ENCODE measurements at places on chromosomes 3 and 15.

DNA sequence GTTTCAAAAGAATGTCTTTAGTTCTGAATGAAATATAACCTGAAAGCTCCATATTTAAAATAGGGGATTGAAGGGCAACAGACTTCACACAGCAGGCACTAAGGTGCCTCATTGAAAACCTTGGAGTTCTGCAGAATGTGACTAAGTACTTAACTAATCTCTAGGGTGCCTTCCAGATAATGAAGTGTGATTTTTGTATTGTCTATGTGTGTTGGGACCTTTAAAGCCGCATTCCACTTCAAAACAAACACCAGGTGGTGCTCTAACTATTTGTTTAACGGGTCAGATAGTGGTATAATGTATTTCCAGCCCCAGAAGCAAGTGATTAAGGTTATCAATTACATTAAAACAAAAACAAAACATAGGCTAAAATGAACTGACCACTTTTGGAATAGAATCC is 28.0 kb downstream of the TFG start:
- peak; percentile 34 for DNase-seq

DNA sequence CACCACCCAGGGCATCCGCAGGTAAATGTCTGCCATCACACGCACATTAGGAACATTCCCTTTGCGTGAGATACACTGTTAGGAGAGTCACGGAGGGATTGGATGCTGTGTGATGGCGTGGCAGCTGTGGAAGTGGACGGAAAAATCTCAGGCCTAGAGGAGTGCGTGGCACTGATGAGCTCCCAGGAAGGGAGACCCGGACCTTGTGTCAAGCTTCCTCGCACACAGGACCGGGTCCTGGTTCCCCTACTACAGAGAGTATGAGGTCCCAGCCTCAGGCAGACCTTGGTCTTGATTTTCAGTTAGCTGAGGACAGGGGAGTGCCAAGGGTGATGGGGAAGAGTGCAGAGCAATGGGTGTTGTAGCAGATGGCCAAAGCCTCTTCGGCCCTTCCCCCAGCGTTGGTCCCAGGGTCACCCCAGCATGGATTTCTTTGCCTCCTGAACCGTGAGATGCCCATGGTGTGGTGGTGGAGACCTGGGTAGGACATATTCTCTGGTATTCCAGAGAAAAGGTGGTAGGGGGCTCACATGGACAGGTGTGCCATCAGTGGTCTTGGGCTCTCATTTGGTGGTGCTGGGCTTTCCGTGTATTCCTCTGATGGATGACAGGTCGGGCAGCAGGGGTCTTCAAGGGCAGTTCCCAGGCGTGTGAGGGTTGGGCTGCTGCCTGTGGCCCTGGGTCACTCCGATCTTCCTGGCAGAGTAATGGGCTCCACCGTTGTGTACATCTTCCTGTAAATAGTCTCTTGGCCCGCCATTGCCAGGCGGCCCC is 105.1 kb downstream of the SNRPN start:
- DNase-seq, result no peak

DNA sequence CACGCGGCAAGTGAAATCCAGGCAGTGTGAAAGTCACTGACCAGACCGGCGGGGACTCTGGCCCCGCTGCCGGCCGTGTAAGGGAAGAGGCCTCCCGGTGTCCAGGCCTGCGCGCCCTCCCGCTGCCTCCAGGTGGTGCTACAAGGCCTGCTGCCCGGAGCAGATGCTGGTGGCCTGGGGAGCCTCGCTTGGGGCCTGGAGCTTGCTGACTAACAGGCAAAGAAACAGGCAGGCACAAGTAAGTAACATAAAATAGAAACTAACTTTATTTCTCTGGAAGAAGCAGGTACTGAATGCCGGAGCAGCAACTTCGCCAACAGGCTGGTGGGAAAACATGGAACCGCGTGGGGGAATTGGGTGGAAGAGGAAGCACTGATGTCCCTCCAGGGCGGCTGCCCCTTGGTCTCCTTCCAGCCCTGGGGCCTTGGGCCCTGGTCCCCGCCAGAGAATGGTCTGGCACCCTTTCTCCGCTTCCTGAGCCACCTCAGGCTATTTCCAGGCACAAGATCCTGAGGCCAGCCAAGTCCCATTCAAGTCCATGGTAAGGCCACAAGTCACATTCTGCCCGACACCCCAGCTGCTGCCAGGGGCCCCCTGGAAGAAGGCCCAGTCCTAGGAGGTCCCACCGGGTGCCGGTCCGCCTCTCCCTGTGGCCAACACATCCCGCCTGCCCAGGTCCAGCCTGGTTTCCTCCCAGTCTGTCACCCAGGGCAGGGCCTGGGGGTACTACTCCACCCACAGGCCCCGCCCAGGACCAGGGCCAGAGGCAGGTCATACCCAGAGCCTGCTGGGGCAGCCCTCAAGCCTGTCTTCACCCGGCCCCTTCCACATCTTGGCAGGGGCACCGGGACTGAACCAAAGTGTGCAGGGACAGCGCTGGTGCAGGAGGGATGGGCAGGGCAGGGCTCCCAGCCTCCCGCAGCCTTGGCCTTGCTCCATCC is 45.0 kb downstream of the TNK2 start:
- peak; percentile 90 for DNase-seq

DNA sequence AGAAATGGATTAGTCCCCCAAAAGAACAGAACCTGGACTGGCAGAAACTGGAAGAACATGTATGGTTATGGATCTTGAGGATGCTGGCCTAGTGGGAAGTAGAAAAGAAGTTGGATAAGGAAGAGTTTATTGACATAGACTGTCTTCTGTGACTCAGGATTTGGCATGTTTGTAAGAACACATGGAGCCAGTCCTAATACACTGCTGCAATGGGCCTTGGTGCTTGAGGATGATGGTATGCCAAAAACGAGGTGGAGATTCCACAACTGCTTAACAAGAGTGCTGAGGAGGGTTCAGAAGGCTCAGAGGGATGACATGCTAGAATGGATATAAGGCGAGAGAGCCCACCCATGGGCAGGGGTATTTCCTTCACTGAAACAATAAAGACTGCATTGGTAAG is 22.4 kb downstream of the LZTFL1 start:
- no peak for DNase-seq

- no peak for DNase-seq
Measured at GRCh38 chr3:66638717-66639116, 137.9 kb upstream of the LRIG1 start.

DNA sequence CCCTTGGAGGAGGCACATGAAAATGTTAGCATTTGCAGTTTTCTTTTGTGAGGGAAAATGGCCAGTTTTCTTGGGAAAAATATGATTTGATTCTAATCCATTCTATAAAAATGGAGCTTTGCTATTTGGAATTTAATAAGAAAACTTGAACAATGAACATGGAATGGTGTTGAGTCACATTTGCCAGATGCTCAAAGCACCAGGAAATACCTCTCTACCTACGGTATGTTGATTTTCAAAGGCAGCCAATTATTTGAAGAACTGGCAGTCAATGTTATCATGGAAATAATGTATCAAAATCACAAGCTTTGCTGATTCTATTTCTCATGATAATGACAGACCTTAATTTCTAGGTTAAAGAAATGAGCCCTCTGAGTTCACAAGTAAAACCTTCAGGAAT is 14.9 kb downstream of the NME9 start:
- DNase-seq, result no peak

DNA sequence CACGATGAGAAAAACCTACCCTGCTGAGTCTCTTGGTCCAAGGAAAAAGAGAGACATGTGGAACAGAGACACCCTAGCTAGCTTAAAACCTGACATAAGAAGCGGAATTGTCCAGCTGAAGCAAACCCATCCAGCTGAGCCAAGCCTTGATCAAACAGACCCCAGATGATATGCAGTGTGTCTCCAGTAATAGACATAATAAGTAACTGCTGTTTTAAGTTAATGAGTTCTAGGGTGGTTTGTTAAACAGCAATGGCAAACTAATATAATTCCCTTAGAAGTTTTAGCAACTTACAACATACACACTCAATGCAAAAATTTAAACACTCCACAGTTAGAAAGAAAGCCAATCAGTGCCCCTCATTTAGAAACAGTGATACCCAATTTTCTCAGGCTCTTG is 26.8 kb upstream of the ZNF385D start:
- DNase-seq, result no peak

DNA sequence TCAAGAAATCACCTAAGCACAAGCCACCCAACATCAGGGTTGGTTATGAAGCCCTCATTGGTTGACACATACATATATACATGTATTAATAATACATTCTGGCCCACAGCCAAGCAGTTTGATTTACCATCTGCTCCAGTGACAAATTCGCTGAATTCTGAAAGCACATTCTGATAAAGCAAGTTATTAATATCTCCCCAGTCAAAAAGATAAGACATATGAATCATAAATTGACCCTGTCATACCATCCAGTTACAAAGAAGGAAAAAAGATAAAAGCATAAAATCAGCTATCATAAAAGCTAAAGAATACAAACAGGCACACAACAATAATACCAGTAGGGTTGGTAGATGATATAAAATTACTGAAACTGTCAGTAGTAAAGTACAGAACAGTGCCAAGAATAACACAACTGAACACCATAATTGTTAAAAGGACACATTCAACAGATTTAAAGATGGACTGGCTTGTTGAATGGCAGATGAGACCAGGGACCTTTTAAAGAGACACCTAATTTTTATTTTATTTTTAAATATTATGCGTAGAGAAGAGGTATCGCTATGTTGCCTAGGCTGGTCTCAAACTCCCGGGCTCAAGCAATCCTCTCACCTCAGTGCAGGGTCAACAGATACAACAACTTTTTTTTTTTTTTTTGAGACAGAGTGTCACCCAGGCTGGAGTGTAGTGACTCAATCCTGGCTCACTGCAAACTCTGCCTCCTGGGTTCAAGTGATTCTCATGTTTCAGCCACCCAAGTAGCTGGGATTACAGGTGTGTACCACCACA is 7.7 kb downstream of the SNX4 start:
- peak; percentile 68 for DNase-seq

DNA sequence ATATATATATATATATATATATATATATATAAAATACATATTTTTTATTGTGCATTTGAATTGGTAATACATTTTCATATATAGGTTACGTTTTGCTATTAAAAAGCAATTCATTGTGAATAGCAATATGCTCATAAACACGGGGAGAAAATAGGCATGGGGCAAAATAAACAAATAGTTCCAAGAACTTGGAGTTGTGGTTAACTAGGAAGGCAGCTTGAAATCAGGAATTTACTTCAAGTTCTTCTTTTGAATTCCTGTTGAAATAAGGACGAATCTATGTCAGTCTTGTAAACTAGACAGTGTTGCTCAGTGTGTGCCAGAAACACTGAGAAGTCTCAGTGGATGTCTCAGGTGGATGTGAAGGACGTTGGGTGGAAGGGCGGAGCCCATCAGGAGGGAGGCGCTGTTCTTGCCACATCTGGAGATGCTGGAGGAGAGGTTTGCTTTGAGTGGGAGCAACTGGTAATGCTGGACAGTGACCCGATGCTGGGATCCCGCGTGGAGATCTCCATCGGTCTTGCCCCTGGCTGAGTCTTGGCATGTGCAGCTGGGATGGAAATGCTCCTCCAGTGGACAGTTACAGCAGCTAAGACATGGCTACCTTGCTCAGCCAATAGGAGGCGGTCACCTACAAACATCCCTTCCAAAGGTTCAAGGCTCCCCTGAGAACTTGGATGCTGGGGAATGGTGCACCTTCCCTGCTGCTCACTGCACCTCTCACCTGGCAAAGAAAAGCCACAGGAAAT is 2.5 kb downstream of the IL16 start:
- DNase-seq, result no peak

GRCh38 chr3:148729476-148730055 is 31.9 kb downstream of the AGTR1 start:
- no peak for DNase-seq

DNA sequence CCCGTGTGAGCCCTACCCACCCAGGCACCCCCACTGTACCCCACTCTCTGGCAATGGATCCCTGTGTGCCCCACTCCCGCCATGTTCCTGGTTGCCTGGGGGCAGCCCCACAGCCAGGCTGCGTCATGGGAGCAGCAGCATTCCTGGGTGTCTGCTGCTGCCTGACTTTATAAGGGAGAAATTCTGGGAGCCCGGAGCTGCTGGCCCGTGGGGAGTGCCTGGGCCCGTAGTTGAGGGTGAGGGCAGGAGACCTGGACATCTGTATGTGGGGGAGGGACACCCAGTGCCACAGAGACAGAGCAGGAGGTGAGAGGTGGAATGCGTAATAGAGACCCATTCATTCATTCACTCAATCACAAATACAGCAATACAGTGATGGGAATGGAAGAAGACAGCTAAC is 15.1 kb downstream of the CSPG4 start:
- DNase-seq, result no peak

GRCh38 chr3:190458040-190458439 is 8.3 kb upstream of the TMEM207 start:
- no peak for DNase-seq

GRCh38 chr3:120706950-120707349 is 24.9 kb upstream of the HGD start:
- DNase-seq, result no peak

GRCh38 chr3:149480326-149481017 is 6.0 kb downstream of the TM4SF4 start:
- DNase-seq, result peak; percentile 61

GRCh38 chr3:189361103-189361835 is 189.5 kb downstream of the TPRG1 start:
- no peak for DNase-seq

DNA sequence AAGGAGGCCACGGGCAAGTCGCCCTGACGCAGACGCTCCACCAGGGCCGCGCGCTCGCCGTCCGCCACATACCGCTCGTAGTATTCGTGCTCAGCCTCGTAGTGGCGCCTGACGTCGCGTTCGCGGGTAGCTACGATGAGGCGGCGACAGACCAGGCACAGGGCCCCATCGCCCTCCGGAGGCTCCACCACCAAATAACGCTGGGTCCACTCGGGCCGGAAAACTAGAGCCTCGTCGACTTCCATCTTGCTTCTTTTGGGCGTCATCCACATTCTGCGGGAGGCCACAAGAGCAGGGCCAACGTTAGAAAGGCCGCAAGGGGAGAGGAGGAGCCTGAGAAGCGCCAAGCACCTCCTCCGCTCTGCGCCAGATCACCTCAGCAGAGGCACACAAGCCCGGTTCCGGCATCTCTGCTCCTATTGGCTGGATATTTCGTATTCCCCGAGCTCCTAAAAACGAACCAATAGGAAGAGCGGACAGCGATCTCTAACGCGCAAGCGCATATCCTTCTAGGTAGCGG is at the start of gene EPM2AIP1:
Gene EPM2AIP1 (minus strand): TSS at position 326 of the 520 bp plus-strand sequence. CDS start 54 bp downstream, at position 272.
- DNase-seq, result no peak

GRCh38 chr15:82106679-82107078 is 60.9 kb upstream of the MEX3B start:
- DNase-seq, result no peak

DNA sequence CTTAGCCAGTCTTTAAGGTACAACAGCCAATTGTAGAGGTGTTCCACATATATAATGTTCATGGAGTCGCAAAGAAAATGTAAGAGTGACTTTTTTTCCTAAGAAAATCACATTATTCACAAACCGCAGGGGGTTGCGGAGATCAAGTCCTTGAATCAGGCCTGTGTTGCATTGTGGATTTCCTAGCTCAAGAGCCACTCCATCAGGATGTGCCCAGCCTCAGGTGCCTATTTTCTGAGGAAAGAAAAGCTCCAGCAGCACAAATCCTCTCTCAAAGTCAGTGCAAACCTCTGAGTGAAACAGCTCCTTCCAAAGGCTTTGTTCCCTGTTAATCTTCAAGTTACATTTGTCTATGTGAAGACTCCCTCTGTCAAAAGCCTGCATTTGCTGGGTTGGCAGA is 349.4 kb downstream of the CLSTN2 start:
- DNase-seq, result no peak

Data from erythroblast (primary cell).